PC-3 (cell line): ENCODE measurements at places on chromosomes 16 and 17.

DNA sequence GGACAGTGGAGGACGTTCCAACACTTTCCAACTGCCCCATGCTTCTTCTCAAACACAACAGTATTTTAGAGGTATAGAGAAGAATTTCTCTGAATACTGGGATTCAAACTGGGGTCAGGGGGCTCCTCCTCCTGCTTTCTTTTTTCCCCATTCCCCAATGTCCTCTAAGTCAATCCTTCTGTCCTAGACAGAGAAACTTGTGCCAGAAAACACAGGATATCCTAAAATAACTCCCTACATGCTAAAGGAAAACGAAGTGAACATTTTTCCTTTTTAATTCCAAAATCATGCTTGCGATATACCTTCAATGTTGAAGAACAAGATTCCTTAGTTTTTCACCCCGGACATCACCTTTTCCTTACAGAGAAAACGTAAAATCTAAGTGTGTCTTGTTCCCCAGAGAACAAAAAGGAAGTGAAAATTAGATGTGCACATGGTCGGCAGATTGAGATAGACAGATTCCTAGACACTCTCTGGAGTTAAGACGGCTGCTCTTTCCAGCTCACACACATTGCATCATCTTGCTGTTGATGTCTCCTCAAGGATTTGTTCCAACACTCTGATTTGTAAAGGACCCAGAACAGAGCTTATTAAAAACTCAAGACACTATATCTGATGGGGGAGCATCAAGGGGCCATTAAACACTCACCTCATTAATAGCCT lies 228.2 kb downstream of the GRIN2A start:
- DNase-seq = no peak

DNA sequence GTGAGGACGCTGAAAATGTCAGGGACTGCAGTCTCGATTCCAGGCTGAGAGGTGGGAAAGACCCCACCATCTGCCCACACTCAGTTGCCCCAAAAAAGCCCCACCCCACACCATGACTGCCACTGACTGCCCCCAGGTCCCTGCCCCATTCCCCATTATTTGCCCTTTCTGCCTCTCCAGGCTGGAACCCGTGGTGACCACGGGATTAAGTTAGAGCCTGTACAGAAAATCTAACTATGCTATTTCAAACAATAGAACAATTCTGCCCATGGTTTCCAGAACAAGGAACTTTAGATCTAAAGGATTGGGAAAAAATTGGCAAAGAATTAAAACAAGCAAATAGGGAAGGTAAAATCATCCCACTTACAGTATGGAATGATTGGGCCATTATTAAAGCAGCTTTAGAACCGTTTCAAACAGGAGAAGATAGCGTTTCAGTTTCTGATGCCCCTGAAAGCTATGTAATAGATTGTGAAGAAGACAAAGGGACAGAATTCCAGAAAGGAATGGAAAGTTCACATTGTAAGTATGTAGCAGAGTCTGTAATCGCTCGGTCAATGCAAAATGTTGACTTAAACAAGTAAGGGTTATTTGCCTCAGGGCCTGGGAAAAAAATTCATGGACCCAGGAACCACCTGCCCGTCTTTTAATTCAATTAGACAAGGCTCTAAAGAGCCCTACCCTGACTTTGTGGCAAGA lies 14.4 kb downstream of the FLYWCH1 start:
- no peak for DNase-seq

DNA sequence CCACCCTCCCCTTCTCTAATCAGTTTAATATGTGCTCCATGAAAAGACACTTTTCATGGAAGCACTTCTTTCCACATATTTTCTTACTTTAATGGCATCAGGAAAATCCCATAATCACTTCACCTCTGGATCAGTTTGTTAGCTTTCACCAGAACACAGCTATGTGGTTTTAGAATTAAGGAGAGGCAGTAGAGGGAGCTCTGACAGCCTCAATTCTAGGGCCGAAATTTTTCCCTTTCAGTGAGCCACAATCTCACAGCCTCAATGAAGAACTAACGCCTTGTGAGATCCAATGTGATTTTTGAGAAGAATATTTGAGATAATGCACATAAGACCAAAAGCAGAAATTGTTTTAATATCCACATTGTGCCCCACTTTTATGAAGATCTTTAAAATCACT lies 1494.0 kb upstream of the CDH8 start:
- DNase-seq = no peak

GRCh38 chr16:84000989-84001642 lies 33.1 kb downstream of the NECAB2 start:
- DNase-seq = no peak

GRCh38 chr17:28173801-28174200 lies 131.3 kb downstream of the NLK start:
- DNase-seq = no peak

GRCh38 chr16:65888201-65888600 lies 478.3 kb upstream of the CDH5 start:
- DNase-seq = peak; percentile 15

DNA sequence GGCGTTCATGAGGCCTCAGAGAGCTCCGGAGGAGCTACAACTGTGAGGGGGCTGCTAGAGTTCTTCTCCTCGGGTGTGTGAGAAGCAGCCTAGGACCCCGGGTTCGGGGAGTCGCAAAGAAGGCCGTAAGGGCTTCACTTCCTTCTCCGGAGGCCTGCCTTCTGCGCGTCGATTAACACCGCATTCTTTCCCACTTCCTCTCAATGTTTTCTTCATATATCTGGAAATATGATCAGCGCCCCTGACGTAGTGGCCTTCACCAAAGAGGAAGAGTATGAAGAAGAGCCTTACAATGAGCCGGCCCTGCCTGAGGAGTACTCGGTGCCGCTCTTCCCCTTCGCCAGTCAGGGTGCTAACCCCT lies 449 bp downstream of the SMCR8 start:
- DNase-seq = no peak

DNA sequence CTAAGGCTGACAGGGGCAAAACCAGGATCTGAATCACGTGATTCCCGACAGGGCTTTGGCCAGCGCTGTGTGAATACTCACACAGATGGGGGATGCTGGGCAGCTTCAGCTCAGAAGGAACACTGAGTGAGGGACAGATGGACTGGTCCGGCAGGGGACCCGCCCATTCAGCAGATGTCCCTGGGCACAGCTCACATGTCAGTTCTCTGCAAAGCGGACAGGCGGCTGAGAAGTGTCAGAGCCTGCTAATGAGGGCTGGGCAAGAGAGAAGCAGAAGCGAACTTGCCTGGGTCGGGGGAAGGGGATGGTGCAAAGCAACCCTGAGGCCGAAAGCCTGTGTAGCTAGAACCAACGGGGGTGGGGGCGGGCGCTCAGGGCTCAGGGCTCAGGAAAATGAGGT lies 11.9 kb upstream of the GLIS2 start:
- no peak for DNase-seq

DNA sequence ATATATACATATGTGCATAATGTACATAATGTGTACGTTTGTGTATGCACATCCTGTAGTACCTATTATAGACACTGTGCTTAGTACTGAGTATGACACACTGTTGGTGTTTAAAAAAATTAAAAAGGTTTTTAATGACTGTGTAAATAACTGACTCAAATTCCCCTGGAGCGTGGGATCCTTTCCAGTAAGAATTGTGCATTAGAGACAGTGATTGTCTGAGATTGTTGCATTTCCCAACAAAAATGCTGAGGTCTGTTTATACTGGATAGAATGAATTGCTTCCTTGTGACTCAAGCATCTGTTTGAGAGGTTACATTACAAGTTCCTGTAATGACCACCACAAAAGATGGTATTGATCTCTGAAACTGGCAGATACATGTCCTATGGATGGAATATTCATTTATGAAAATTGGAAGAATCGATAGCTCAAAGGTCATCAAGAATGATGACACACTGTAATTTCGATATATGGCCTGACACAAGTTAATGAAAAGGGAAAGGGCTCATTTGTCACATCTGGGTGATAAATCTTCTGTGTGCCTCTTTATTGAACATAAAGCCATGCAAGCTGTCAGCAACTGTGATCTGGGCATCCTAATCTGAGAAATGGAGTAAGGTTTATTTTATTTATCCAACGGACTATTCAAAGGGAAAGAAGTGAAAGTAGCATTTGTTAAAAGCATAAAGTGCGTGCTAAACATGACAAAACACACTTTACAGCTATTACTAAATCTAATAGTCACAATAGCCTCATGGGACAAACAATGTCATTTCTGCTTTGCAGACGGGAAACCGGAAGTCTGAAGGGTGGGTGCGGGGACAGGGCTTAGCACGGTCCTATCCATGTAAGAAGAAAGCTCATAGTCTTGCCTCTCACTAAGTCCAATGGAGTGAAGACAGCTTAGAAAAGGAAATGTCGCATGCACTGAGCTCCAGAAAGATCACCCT lies 228.8 kb downstream of the CDH11 start:
- peak; percentile 68 for DNase-seq

DNA sequence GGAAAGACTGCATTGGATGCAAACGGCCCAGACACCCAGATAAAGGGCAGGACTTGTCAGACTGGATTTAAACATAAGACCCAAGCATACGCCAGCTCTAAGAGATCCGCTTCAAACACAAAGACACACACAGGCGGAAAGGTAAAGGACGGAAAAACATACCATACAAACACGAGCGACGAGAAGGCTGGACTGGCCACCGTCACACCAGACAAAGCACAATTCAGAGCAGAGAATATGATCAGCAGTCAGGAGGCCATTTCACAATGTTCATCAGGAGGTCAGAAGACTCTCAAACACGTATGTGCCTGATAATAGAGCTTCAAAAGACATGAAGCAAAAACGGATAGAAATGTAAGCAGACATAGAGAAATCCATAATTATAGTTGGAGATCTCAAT lies 84.9 kb upstream of the GNG13 start:
- DNase-seq = no peak

GRCh38 chr17:64709481-64709880 lies 47.4 kb upstream of the SMURF2 start:
- DNase-seq = no peak

GRCh38 chr16:2289282-2289681 lies 21.4 kb upstream of the RNPS1 start:
- no peak for DNase-seq

- DNase-seq = peak; percentile 66
Observed at GRCh38 chr16:11049396-11050059, 105.2 kb downstream of the CLEC16A start.

DNA sequence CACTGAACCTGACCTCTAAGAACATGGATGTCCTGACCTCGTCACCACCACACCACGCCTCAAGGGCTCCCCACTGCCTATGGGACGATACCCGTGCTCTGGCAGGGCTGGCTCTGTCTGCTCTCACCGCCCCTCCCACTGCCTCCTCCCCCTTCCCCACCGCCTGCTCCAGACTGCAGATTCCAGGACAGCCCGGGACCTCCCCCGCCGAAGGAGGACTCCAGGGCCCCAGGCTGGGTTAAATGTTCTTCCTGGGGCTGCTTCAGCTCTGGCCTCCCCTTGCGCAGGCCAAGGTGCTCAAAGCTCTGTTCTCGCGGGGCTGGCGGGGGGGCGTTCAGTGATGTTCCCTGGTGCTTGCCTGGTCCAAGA lies 3.1 kb downstream of the NPW start:
- peak; percentile 43 for DNase-seq

DNA sequence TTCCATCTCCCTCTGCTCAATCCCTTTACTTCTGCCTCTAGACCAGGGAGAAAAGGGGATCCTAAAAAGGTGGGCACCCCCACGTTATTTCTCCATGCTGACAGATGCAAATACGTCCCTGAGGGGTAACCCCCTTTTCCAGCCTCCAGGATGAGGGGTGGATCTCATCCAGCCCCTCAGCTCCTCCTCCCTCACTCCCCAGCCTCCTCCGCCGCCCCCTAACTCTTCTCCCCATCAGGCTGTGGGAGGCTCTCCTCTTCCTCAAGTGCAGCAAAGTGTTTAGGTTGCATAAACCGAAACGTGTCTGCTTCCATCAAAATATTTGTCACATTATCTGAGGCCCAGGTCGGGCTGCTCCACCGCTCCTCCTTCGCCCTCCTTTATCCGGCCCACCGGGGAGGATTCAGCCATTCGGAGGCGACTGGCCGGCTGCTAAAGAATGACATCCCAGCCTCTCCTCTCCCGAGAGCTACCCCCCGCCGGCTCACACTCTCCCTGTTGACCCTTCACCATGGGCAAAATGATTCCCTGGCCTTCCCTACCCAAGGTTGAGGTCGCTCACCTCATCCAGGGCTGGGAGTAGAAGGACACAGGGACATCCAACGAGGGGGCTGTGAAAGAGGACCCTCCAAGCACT lies 1.2 kb upstream of the C1QL1 start:
- no peak for DNase-seq

DNA sequence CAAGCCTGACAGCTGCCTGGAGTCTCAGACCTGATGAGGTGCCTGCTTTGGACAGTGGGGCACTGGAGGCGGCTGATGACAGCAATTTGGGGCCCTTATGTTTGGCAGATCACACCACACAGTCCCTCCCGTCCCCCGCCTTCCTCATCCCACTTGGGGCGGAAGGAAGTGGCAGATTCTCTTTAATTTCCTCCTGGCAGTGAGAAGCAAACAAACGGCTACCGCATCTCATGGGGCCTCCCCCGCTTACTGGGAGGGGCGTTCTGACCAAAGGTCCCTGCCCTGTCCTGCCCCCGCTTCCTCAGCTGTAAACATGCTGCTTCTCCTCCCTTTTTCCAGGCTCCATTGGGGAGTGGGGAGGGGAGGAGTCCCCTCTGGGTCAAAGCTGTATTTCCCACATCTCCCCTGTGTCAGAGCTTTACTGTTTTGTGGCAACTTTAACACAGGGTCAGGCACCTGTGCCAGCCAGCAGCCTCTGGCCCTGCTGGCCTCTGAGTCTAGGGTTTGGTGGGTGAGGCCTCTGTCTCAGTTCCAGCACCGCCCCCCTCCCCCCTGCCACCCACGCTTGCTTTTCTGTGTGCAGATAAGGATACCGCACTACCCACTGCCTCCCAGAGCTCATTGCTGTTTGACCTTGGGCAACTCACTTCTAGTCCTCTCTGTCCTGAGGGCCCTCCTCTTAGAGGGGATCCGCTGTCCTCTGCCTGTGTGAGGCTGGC lies 5.4 kb upstream of the NFATC3 start:
- DNase-seq = no peak

DNA sequence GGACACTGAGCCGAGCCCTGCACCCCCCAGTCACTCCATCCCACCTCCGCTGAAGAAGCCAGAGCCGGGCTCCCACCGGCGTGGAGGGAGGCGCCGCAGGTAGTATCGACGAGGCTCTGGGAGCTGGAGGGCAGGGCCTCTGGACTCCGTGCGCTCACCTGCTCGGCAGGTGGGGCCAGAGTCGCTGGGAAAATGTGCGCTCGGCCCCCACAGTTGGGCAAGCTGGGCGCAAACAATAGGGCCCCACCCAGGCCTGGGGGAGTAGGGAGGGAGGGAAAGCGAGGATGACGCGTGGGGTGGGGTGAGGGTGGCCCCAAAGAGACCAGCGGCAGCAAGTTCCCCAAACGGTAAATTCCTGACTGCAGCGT lies 668 bp downstream of the JUP start:
- peak; percentile 77 for DNase-seq

GRCh38 chr17:79700592-79700991 lies 30.2 kb upstream of the ENPP7 start:
- no peak for DNase-seq

GRCh38 chr16:49461517-49461951 lies 87.9 kb downstream of the C16orf78 start:
- no peak for DNase-seq
